GM23248 (cell line): ENCODE measurements at places on chromosomes 13 and 19. TPM values are rescaled to one million over a fixed set of nuclear protein-coding genes. Genes with fewer than 3 reads are reported as not detected.

IGFL4 gene
- total RNA-seq = not detected in 2 replicates

PLPPR2 gene
- total RNA-seq = 39.7 and 67.8 TPM in 2 replicates

PCDH20 gene
- under 0.01 TPM in 1 of 2 replicates, not detected in the other for total RNA-seq

PSG2 gene
- 0.76 and 0.89 TPM in 2 replicates for total RNA-seq

DNA sequence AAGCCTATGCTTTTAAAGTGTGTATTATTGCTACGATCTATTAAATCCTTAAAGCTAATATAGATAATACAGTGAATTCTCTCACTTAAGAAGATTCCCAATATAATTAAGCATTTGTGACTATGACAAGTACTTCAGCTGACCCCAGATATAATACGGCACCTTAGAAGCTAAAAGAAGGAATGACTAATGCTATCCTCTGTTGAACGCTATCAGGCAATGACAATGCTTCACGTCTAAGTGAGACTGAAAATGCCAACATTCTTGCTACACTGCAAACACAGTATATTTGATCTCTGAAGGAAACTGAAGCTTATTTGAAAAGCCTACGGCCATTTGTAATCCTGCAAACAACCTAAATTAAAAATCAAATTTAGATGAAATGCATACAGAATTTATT lies 19.7 kb downstream of the VWA8 start:
- no peak for DNase-seq
- H3K4me3 ChIP-seq = no peak overlapping the region
- no peaks in the 10 kb centered on the region for H3K36me3 ChIP-seq
- no peaks in the 10 kb centered on the region for H3K4me1 ChIP-seq

GRCh38 chr19:751501-752341 lies 809 bp downstream of the MISP start:
- H3K36me3 ChIP-seq = no peaks in the 10 kb centered on the region
- H3K4me1 ChIP-seq = peaks cover 10% of the 10 kb centered on the region; the same call in 1 of the 2 replicates
- H3K4me3 ChIP-seq = no peak overlapping the region
- H3K27ac ChIP-seq = peak overlapping the region; percentile 83
- DNase-seq = peak; percentile 95

GRCh38 chr13:20016649-20017364 lies 58.3 kb downstream of the ZMYM2 start:
- peaks cover 45% of the 10 kb centered on the region for H3K36me3 ChIP-seq
- no peaks in the 10 kb centered on the region for H3K4me1 ChIP-seq
- no peak overlapping the region for H3K4me3 ChIP-seq
- H3K27ac ChIP-seq = no peak overlapping the region

- H3K27me3 ChIP-seq = no peaks in the 10 kb centered on the region
- H3K27ac ChIP-seq = no peak overlapping the region
- no peak overlapping the region for H3K4me3 ChIP-seq
- no peak for DNase-seq
- H3K4me1 ChIP-seq = peaks cover 17% of the 10 kb centered on the region; the same call in 1 of the 2 replicates
- no peaks in the 10 kb centered on the region; the same call in 1 of the 2 replicates for H3K36me3 ChIP-seq
Measured at GRCh38 chr19:37332839-37333238, 38.1 kb upstream of the ZNF527 start.

DNA sequence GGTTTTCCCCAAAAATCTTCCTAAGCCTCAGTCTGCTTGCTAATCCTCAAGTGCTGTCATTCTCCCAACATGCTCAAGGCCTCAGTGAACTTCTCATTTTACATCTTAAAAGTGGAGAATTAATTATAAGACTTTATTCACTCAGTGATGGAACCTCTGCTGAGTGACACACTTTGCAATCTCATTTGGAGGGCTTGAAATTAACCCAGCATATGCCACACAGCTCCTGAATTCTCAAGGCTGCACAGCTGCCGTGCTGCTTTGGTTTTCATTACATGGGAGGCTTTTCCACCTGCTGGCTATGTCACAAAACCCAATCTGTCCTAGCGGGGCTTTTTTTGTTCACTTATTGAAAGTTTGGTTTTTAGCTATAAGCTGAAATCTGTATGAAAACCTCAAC lies 28.3 kb upstream of the SERPINE3 start:
- no peak overlapping the region for H3K4me3 ChIP-seq
- peaks cover 8% of the 10 kb centered on the region; the same call in 1 of the 2 replicates for H3K4me1 ChIP-seq
- DNase-seq = no peak
- H3K27me3 ChIP-seq = 0 out of 2 replicates have a peak, but pooled peaks cover 15% of the 10 kb centered on the region
- H3K27ac ChIP-seq = no peak overlapping the region

- no peaks in the 10 kb centered on the region for H3K27me3 ChIP-seq
- no peak overlapping the region for H3K27ac ChIP-seq
- no peak overlapping the region for H3K4me3 ChIP-seq
- no peak for DNase-seq
- H3K4me1 ChIP-seq = peaks cover 15% of the 10 kb centered on the region
Measured at GRCh38 chr13:110231348-110232047, 75.5 kb downstream of the COL4A1 start.

GRIN3B gene
- total RNA-seq = 0.25 and 0.54 TPM in 2 replicates

DNA sequence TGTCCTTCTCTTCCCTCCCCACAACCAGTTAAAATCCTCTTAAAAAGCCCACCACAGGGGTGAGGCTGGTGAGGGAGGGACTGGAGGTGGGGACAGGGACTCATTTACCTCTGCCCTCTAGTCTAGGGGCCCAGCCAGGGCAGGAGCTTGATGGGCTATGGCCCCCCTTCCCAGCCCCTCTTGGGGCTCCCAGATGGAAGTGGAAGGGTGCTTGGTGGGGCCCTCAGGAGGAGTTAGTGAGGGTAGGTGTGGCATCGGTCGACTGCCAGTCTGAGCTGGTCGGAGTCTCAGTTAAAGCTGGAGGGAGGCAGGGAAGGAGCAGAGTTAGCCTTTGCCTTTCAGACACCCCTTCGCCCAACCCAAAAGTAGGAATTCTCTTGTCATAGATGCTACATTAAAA lies 10.5 kb downstream of the ZNF526 start:
- H3K4me1 ChIP-seq = no peaks in the 10 kb centered on the region
- peaks cover 30% of the 10 kb centered on the region for H3K36me3 ChIP-seq
- DNase-seq = no peak
- H3K27ac ChIP-seq = no peak overlapping the region

ZNF846 gene
- 5.9 and 7.1 TPM in 2 replicates for total RNA-seq

GRCh38 chr13:67645874-67646467 lies 415.8 kb upstream of the PCDH9 start:
- H3K27me3 ChIP-seq = no peaks in the 10 kb centered on the region
- no peak for DNase-seq
- H3K4me3 ChIP-seq = no peak overlapping the region
- H3K4me1 ChIP-seq = no peaks in the 10 kb centered on the region

PROZ gene
- total RNA-seq = not detected in 2 replicates

DNA sequence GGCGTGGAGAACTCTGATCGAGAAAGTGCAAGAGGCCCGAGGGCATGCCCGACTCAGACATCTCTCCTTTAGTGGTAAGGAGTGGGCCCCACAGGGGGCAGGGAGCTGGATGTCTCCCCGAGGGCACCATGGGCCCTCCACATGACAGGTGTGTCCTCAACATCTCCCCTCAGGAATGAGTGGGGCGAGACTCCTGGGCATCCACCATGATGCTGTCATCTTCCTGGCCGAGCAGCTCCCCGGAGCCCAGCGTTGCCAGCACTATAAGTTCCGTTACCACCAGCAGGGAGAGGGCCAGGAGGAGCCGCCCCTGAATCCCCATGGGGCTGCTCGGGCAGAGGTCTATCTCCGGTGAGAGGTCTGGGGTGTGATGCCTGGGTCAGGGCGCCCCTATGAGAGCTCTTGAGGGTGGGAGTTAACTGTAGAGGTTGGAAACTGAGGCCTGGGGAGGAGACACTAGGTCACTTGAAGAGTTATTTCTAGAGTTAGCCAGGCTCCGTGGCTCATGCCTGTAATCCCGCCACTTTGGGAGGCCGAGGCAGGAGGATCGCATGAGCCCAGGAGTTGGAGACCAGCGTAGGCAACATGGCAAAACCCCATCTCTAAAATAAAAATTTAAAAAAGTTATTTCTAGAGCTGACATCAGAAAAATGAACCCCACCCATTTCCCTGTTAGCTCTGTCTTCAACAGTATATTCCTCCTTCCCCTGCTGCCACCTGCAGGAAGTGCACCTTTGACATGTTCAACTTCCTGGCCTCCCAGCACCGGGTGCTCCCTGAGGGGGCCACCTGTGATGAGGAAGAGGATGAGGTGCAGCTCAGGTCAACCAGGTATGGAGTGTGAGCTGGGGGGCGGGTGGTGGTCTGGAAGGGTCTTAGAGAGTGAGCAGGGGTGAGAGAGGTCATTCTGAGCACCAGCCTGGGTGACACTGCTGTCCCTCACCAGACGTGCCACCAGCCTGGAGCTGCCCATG lies 5.1 kb downstream of the IGFLR1 start:
- no peak overlapping the region for H3K4me3 ChIP-seq
- no peaks in the 10 kb centered on the region for H3K27me3 ChIP-seq
- H3K4me1 ChIP-seq = no peaks in the 10 kb centered on the region
- peak; percentile 43 for DNase-seq
- H3K27ac ChIP-seq = no peak overlapping the region
- no peaks in the 10 kb centered on the region; the same call in 1 of the 2 replicates for H3K36me3 ChIP-seq
